ENCODE measurements at places on chromosomes 6 and 20.

DNA sequence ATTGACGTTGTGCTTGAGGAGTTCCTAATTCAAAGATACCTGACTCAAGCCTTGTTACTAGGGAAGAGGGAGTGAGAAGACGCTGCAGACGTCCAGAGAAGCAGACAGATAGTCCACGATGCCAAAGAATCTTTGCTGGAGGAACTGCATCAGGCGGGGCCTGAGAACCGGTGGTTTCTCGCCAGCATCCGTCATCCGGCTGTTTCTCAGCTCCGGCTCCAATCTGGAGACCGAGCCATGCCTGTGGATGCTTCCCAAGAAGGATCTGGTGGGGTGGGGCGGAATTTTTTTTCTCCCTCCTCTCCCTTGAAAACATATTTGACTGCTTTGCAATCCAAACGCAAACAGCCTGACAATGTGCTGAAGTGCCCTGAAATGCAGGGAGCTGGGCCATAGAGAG, 125.8 kb upstream of the SRSF6 start:
- no peak for DNase-seq

DNA sequence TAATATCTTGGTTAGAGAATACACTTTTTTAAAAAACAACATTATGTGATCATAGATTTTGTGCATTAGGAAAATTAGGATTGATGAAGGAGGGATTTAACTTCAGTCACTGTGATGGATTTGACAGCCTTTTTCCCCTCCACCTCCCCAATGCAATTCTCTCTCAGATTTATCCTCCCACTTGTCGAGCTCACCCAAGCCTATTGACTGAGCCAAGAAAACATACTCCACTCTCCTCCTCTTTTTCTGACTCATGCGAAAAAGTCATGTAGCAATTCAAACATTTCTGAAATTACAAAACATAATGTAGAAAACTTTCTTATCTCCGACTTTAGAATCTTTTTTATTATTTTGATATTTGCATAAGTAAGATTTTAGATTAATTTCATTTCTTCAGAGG, 24.1 kb downstream of the KLHL32 start:
- DNase-seq: no peak

GRCh38 chr6:164164876-164165275, 750.4 kb downstream of the QKI start:
- no peak for DNase-seq

- DNase-seq: no peak
Measured at GRCh38 chr6:166591961-166592520, 5.6 kb upstream of the RAMACL start.

GRCh38 chr6:108156938-108157233, 8.9 kb upstream of the NR2E1 start:
- DNase-seq: no peak

DNA sequence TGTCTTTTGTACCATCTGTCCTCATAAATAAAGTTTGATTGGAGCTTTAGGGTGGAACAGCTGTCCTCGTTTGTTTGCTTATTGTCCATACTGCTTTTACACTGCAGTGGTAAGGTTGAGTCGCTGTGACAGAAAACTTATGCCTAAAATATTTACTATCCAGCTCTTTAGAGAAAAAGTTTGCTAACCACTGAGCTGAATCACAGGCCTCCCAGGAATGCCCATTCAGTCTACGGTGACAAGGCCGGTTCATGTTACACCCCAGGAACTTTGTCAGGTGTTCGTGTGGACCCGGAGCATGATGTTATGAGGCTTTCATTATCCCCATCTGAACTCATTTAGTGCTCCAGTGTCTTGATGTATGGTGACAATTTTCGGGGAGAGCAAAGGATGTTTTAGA, 401.1 kb downstream of the SAMD5 start:
- DNase-seq: no peak

DNA sequence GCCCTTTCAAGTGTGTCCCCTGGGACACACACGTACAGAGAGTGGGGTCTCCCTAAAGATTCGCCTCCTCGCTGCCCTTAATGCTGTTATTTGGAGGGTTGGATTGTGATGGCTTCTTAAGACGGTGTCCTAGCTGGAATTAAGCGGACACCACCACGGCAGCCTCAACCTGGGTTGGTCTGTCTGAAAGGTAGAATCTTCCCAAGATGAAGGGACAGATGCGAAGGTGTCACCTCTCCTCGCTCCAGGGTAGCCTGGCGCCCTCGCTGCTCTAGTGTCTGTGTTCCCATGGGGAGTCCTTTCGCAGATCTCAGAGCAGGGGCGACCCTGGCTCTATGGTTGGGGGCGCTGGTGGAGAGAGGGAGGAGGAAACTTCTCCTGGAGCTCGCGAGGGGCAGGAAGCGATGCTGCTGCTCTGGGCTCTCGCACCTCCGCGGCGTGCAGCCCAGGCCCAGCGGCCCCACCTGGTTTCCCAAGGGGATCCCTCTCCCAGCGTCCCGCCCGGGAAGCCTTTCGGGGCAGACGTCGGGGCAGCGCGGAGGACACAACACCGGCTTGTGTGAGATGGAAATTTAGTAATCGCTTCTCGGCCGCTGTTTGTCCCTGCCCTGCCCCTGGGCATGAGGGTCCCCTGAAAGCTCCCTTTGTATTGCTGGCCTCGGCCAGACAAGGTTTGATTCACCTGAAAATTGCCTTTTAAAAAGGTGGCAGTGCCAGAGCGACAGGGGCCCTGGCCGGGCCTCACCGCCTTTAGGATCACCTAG, 1.7 kb downstream of the RSPO3 start:
- no peak for DNase-seq

DNA sequence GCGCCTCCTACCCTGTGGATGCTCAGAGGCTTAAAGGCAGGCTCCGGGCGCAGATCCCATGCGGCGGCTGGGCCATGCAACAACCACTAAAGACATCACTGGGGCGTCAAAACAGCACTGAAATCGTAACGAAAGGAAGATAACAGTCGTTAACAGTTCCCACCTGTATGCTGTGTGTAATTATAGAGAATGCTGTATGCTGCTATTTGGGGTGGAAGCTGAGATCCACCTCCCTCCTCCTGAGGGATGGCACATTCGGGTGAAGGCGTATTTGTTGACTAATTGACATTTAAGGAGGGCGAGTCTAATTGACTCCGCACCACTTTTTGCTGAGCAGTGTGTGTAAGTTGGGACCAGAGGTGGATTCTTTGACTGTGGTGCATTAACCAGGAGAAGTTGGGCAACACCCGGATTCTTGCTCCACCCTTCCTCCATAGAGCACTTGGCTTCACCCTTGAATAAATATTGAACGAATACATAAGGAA, 687 bp downstream of the SLC35A1 start:
- peak; percentile 30 for DNase-seq

GRCh38 chr6:160085226-160085625, 36.4 kb upstream of the SLC22A1 start:
- DNase-seq: no peak

- DNase-seq: no peak
Measured at GRCh38 chr6:84967965-84968364, 203.6 kb upstream of the TBX18 start.

DNA sequence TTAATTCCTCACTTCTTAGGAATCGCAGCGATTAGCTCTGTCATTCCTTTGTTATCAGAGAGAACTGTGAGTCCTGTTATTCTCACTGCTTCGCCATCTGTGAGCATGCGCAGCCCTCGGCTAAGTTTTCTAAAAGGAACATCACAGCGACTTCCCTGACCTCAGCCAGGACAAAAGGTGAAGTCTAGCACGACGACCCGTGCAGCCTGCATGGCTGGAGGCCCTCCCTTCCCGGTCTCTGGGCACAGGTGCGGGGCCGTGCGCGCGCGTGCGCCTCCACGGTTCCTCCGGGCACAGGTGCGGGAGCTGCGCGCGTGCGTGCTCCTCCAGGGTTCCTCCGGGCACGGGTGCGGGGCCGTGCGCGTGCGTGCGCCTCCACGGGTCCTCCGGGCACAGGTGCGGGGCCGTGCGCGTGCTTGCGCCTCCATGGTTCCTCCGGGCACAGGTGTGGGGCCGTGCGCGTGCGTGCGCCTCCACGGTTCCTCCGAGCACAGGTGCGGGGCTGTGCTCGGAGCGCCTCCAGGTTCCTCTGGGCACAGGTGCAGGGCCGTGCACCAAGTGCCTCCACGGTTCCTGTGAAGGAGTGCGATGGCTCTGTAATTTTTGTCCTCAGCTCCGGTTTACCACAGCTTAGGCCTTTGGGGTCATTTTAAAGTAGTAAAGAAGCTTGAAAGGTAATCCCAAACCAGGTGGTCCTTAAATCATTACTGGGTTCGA, 212.3 kb downstream of the ERMARD start:
- DNase-seq: no peak

GRCh38 chr6:15874821-15875220, 212.0 kb upstream of the DTNBP1 start:
- DNase-seq: no peak

DNA sequence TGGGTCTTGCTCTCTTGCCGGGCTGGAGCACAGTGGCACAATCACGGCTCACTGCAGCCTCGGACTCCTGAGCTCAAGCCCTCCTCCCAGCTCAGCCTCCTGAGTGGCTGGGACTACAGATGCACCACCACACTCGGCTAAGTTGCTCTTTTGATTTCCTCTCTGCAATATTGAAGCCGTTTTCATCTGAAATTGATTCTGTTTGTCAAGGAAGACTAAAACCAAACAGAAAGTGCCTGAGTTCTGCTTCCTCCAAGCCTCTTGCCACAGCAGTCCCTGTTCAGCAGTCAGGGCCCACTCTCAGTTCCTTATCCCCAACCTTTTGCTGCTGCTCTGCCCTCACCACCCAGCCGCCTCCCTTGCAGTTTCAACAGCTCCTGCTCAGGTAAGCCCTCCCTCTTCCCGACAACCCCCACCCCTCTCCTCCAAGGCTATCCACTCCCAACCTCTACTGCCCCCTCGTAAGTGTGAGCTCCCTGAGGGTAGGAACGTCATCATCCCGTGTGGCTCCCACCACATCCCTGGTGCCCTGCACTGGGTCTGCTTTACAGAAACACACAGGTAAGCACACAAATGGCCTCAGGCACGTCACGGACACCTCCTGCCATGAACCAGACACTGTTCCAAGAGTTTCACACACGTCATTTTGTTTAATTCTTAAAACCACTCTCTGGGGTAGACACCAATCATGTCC, 70.7 kb upstream of the TAB2 start:
- DNase-seq: no peak

- no peak for DNase-seq
Measured at GRCh38 chr6:156425359-156426020, 351.7 kb upstream of the ARID1B start.

GRCh38 chr6:159916752-159917151, 26.0 kb downstream of the MAS1 start:
- DNase-seq: no peak

GRCh38 chr20:56630086-56630493, 984 bp downstream of the TFAP2C start:
- DNase-seq: no peak

- DNase-seq: no peak
Measured at GRCh38 chr6:107246972-107247615, 131.8 kb upstream of the BEND3 start.

- DNase-seq: no peak
Measured at GRCh38 chr20:3158968-3159431, 665 bp downstream of the FASTKD5 start.

- no peak for DNase-seq
Measured at GRCh38 chr20:52864916-52865605, 107.1 kb upstream of the TSHZ2 start.

- no peak for DNase-seq
Measured at GRCh38 chr6:161658211-161658610, 384.4 kb upstream of the AGPAT4 start.

DNA sequence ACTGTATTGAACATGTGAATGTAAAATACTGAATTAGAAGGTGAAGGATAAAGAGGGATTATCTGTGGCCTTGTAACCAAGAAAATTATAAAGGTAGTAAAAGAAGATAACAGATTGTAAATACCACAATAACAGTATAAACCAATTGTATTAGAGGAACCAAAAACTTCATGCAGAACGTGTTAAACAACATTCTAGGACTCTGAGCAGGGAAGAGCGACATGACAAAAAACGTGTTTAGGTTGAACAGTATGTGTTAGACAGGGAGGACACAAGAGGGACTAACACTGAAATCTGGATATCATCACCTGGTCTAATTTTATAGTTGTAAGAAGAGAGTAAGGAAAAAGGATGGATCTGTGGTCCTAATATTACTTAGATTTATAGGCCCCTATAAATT, 259.0 kb upstream of the RUNX2 start:
- no peak for DNase-seq

DNA sequence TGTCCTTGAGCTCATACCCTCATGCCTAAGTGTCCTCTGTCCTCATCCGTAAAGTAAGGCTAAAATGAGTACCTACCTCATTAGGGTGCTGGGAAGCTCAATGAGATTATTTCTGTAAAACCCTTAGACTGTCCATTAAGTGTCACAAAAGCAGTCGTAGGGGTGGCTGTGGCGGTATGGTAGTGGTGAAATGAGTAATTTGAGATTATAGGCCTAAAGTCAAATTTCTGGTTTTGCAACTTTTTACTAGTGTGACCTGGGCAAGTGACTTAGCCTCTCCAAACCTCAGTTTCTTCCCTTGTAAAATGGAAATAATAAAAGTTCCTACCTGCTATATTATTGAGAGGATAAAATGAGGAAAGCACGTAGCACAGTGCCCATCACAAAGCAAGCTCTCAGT, 148.2 kb upstream of the AKAP12 start:
- DNase-seq: no peak

DNA sequence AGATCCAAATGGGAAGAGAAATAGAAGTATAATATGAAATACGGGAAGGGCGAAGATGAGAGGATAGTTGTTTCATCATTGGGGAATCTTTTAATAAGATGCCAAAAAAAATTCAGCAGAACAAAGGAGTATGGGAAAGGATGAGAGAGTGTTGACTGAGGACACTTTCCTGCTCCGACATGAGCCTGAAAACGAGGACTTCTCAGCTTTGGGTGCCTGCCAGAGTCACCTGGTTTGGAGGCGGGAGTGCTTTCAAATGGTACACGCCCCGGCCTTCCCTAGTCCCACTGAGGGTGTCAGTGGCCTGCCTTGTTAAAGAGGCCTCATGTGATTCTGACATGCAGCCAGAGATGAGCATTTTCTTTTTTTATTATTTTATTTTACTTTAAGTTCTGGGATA, 250.9 kb downstream of the ANKRD60 start:
- DNase-seq: no peak

DNA sequence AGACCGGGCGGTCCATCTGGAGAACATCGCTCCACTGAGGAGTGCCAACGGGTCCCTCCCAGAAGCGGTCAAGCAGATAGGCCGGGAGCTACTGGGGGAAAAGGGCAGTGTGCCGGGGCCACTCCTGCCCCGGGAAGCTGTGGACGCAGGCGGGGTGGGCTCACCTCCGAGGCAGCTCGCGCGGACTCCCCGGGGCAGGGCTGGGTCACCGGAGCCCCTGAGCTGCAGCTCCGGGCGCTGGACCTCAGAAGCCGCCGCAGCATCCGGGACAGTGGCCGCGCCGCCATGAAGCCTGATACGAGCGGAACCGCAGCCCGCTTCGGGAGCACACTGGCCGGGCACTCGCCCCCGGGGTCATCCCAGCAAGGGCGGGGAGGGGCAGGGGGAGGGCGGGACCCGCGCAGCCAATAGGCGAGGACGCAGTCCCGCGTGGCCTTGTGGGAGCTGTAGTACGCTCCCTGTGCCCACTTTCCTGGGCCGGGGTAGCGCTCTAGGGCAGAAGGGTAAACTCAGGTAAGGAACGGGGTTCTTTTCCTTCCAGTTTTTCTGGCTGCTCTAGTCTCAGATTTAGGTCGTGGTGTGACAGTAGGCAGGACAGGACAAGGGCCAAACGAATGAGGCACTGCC, at the start of gene MOCS1:
Gene MOCS1 (minus strand): TSS at position 332 of the 627 bp plus-strand sequence. CDS start 45 bp downstream, at position 287.
- peak; percentile 68 for DNase-seq

- DNase-seq: no peak
Measured at GRCh38 chr6:162068340-162068739, 659.2 kb downstream of the PRKN start.

All from COLO829 (cell line).